ENCODE measurements at places on chromosomes 2 and 18. TPM values are rescaled to one million over a fixed set of nuclear protein-coding genes. Genes with fewer than 3 reads are reported as not detected.

DNA sequence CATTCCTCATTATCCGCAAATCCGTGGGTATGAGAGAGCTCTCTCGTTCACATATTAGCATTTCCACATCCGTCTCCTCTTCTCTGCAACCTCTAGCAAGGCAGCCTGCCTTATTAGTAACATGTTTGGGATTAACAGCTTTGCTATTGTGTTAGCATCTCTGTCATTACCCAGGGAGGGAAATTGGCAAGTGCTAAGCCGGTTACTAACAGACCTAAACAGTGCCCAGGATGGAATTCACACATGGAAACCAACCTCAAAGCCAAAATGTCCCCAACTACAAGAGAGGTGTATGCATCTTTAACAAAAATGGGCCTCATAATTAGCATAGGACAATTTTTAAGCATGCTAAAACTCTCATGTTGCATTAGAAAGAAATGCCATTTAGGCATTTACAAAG lies 309.0 kb upstream of the MEIS1 start:
- no peak for DNase-seq

- DNase-seq = no peak
Observed at GRCh38 chr18:10661317-10661716, 135.5 kb downstream of the NAPG start.

The SIX3 gene
- not detected for polyA plus RNA-seq

DNA sequence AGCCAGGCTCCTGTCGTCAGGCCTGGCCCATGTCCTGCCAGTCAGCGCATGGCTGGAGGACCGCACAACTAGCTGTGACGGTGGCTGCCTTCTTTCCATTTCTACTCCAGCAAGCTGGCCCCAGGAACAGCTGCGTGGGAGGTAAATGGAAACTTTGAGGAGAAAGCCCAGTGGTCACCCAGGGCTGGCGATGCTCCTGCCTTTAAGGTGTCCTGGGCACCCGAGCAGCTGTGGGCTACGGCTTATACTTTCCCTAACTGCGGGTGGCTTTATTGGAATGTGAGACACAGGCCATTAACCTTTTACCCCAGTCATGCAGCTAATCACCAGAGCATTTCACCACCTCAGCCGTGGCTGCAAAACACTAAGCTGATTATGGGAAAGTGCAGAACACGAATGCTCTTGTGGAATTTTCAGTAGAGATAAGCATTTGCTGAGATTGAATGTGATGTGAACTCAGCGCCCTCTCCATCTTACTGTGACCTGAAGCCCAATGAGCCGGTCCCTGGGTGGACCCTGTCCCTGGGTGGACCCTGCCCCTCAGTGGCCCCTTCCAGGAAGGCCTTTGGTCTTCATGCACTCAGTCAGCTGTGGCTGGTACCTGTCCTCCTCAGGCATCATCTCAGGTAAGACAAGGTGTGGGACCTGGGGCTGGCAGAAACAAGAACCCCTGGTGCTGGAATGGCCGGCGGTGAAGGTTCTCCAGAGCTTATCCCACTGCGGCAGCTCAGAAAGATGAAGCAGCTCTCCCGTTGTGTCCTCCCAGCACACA lies 275.4 kb upstream of the HS6ST1 start:
- DNase-seq = peak; percentile 23

GRCh38 chr18:55500316-55501086 lies 87.5 kb downstream of the TCF4 start:
- DNase-seq = no peak

The NMS gene
- polyA plus RNA-seq = not detected

DNA sequence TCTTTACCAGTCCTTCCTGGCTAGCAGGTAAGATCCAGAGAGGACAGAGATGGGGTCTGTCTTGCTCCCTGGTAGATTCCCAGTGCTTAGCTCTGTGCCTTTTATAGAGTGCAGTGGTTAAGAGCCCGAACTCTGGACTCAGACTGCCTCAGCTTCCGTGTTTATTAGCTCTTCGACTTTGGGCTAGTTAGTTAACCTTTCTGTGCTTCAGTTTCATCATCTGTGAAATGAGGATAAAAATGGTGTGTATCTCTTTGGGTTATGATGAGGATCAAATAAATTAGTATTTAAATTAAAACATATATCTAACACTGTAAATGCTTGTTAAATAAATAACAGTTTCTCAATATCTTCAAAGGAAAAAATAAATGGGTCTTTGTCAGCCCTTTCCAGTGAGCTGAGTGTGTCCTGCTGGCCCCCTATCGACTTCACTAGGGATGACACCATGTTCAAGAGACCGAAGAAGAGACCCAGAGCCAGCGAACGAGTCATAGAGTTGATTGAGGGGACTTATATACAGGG lies 38.2 kb downstream of the CERS6 start:
- no peak for DNase-seq

DNA sequence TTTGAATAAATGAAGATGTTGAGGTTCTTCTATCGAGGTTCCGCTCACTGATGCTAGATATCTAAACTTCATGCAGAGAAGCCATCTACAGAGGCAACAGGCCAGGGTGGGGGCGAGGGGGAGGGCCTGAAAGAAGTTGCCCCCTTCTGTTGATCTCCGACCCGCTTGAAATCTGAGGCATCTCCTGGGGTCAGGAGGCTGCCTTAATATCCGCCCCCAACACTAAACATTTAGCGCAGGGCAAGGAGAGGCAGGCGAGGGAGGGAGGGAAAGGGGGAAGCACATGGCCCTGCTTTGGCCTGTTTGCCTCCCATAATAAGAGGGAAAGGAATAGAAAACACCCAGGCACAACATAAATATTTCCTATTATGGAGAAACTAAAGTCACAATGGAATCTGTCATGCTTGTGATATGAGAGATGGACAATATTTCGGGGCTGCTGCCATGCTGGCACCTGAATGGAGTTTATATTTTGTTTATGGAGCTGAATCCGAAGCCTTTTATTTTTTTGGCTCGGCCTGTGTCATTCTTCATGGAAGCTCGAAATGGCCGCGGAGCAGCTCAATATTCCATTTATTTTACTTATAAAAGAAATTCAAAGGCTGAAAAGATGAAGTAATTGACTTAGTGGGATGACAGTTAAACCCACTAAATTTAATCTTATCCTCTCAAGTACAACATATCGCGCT lies 221.1 kb downstream of the INSIG2 start:
- no peak for DNase-seq

DNA sequence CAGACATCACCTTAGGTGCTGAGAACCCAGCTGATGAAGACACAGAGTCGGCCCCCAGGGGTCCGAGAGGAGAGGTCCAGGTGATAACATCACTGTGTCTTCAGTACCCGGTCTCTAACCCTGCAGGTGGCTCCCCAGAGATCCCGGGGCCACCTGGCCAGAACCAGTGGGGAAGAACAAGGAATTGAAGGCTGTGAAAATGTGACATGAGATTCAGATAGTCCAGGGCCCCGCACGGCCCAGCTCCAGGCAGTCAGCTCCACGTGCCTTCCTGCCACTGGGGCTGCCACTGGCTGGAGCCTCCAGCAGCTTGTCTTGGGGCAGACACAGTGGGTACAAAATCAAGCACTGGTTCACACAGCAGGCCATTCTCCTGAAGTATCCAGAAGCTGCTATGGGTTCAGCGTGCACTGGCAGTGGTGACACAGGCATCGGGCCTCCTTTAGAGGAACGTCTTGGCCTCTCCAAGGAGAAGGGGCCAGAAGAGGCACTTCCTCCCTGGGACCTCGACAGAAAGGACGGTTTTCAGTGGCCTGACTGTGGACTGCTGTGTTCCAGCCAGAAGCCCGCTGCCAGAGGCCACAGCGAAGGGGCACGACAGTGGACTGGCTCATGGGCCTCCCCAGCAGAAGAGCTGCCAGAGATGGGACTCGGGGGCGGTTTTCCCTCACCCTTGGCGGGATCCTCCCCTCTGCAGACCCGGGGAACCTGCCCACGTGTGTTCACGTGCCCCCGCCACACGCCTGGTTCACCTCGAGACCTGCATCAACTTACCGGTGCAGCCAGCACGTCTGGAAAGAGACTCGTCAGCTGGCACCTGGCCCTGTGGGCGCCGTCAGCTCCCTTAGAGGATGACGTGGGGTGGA lies 150.4 kb downstream of the HDAC4 start:
- no peak for DNase-seq

The SP9 gene
- polyA plus RNA-seq = not detected

DNA sequence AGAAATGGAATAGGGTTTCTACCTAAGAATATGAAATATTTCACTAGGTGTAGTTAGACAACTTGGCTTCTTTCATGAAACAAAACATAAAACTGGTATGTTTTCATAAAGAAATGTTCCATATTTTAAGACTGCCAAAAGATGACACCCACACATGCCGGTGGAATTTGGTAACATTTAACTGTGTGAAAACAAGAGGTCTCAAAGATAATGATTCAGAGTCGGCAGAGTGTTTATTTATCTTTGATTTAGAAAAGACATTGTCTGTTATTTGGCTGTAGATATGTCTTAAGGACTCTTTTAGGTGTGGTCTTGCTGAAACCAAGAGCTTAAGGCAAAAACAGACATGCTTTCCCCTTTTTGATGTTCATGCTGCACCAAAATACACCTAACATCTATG lies 63.5 kb upstream of the FN1 start:
- no peak for DNase-seq

DNA sequence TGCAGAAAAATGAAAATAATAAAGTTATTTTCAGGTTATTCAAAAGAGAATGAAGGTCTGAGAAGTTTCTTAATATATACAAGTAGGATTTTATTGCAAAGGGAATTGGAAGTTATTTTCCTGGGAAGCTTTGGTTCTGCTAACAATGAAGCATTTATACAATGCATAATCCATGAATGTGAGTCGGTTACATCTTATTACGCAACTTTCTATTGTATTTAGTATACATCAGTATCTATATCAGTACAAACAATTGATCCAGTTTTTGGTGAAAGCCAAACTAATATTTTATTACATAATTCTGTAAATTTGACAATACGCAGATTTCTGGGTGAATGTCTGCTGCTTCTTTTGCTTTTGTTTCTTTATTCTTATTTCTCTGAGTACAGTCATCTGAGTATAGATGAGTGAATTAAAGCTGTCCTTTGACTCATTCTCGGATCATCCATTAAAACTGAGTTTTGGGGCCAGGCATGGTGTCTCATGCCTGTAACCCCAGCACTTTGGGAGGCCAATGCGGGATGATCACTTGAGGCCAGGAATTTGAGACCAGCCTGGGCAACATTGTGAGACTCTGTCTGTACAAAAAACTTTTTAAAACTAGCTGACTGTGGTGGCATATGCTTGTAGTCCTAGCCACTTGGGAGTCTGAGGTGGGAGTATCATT lies 108.5 kb downstream of the SOCS6 start:
- DNase-seq = no peak

DNA sequence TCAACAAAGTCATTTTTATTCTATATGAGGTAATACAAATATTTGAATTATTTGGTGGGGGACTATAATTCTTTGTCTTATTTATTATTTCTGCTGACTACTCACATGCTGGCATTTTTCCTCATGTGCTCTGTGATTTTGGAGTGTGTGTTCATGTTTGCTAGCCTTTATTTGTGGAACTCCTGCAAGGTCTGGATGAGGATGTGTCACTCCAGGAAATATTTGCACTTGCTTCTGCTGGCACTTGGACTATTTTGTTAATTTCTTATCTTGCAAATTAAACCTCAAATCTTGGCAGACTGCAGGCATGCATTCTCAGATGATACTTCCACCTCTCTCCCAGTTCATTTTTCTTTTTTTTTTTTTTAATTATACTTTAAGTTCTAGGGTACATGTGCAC lies 34.1 kb downstream of the POLI start:
- DNase-seq = no peak

GRCh38 chr2:70371753-70372152 lies 69.9 kb upstream of the FAM136A start:
- no peak for DNase-seq

DNA sequence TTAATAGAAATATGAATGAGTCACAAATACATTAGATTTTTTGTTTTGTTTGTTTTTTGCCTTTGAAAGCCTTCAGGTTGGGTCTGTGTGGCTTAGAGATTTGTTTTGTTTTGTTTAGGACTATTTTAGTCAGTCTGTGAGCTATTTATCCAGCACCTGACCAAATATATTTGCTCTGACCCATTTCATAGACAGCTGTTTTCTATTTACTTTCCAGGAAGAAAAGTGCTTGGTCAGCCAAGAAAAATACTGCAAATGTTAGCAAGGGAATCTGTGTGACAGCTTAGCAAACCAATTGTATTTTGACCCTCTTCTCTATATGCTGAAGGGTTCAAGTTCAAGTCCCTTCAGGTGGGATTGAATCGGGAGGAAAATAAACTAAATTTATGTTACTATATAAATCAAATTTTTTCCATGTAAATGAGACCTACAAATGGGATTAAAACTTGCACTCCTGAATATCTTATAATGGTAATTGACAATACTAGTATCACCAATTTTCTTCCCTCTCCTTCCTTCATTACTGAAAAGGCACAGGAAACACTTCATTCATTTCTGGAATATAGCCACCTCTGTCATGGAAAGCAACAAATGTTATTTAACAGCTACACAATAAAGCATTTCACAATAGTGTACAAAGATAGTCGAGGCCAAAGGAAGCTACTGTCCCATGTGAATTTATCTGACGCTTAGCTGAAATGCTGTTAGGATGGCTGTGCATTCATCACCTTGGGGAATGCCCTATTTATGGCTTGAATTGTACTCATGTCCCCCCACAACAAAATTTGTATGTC lies 23.1 kb upstream of the KLF7 start:
- DNase-seq = no peak

- DNase-seq = no peak
Observed at GRCh38 chr2:221372159-221372884, 199.8 kb downstream of the EPHA4 start.

- no peak for DNase-seq
Observed at GRCh38 chr2:18200771-18201170, 322.3 kb downstream of the KCNS3 start.

- no peak for DNase-seq
Observed at GRCh38 chr2:50782543-50782942, 249.4 kb downstream of the NRXN1 start.

The MOGAT1 gene
- 0.07 TPM for polyA plus RNA-seq

- no peak for DNase-seq
Observed at GRCh38 chr2:1548910-1549673, 135.8 kb downstream of the TPO start.

DNA sequence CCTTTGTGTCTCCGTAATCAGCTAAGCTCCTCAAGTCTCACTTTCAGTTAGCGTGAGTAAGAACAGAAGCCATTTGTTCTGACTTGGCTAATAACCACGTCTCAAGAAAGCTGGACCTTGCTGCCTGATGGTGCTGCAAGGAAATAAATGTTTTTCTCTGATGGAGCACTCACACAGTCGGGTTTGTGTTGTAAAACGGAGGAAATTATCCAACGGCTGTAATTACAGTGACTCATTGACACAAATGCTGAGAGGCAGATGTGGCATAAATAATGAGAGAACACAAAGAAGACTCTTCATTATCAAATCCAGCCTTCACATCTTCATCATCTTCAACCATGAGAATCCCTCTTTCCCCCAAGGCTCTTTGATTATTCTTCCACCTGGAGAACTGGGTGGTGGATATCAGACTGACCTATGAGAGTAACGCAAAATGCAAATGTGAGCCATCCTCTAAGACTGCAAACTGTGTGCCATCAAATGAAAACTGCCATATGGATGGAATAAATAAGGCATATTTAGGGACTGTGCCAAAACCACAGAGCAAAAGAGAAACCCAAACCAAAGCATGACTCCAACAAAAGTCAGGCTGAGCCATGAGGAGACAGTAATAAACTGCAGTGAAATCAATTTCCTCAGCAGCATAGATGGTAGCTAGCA lies 252.6 kb downstream of the RND3 start:
- peak; percentile 9 for DNase-seq

- DNase-seq = no peak
Observed at GRCh38 chr2:187405921-187406320, 42.1 kb downstream of the CALCRL start.

GRCh38 chr18:42025974-42026625 lies 71.1 kb downstream of the PIK3C3 start:
- no peak for DNase-seq

- DNase-seq = no peak
Observed at GRCh38 chr18:41025666-41026065, 929.4 kb upstream of the PIK3C3 start.
